ENCODE measurements at places on chromosomes 1 and 21.

GRCh38 chr1:39828734-39829133 lies 40.1 kb upstream of the BMP8B start:
- DNase-seq, result no peak

DNA sequence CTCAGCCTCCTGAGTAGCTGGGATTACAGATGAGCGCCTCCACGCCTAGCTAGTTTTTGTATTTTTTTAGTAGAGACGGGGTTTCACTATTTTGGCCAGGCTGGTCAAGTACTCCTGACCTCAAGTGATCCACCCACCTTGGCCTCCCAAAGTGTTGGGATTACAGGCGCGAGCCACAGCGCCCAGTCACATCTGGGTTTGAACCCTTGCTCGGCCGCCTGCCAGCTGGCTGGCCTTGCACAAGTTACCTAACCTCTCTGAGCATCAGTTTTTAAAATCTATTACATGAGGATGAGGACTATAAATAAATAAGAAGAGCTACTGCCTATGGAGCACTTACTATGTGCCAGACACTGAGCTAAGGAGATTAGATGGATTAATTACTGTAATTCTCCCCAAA lies 17.7 kb upstream of the PADI2 start:
- no peak for DNase-seq

GRCh38 chr1:174407665-174408064 lies 40.1 kb upstream of the GPR52 start:
- no peak for DNase-seq

GRCh38 chr1:172354291-172355274 lies 65.9 kb upstream of the C1orf105 start:
- DNase-seq, result no peak

GRCh38 chr1:7852804-7853683 lies at the start of gene UTS2:
Gene UTS2, minus strand, starts transcription at chr1:7853065. Its CDS starts 62 bp downstream, at chr1:7853003.
- no peak for DNase-seq

DNA sequence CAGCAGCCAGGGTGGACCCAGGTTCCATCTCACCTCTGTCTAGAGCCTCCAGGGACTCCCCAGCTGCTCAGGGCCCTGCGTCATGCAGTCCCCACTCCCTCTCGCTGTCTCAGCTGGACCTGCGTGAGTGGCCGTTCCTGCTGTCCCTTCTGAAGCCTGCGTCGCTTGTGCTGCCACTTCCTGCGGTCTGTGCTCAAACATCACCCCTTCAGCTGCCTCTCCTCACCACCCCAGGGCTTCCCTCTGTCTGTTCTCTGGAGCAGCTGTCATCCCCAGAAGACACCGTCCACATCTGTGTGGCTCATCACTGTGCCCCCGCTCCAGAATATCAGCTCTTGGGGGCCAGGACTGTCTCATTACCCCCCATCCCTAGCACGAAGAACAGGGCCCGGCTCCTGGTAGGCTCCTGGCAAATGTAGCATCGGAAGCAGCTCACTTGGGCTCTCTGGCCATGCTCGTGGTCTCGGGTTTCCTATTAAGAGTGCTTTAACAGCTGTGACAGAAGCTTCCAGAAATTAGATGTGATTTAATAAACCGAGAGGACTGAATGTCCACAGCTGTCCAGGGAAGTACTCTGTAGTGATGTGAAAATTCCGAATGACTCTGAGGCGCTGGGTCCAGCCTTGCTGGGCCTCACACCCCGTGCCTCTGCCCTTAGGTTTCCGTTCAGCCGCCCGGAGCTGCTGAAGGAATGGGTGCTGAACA lies 3.3 kb downstream of the THAP3 start:
- no peak for DNase-seq

DNA sequence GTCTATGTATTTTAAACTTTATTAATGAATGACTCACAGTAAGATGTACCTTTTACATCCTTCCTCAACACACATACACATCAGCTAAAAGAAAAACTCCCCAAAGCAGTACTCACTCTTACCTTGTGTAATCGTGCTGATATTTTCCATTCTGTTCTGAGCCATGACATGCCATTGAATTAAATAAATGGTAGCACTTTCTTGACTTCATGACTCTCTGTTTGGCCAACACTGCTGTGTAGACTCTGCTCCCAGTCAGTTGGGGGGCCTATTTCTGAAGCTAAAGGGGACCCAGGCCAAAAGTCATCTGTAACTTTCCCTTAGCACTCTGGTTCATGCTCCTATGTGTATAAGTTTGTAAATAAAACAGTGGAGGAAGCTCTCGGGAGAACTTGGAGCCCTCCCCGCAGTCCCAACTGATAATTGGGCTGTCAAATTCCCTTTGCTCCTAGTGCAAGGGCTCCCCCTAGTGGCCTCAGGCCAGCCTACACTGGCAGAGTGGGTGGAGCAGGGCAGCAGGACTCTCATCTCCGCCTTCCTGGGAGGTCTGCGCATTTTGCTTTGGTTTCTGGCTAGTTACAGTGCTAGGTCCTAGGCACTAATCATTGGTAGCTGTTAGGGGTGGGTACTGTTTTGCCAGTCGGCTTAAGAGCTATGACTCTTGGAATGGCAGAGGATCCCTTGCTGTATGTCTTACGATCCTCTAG lies 1.7 kb upstream of the FYB2 start:
- peak; percentile 36 for DNase-seq

GRCh38 chr21:37546949-37547614 lies 180.5 kb downstream of the DYRK1A start:
- no peak for DNase-seq

DNA sequence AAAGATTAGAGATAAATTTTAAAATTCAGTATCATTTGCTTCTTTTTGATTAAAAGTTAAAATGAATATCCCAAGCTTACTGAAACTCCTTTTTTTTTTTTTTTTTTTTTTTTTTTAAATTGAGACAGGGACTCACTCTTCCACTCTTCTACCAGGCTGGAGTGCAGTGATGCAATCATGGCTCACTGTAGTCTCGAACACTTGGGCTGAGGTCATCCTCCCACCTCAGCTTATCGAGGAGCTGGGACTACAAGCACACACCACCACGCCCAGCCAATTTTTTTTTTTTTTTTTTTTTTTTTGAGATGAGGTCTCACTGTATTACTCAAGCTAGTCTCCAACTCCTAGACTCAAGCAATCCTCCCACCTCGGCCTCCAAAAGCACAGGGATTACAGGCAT lies 92.1 kb upstream of the RGS18 start:
- no peak for DNase-seq

GRCh38 chr1:36842448-36842847 lies 191.9 kb downstream of the GRIK3 start:
- no peak for DNase-seq

DNA sequence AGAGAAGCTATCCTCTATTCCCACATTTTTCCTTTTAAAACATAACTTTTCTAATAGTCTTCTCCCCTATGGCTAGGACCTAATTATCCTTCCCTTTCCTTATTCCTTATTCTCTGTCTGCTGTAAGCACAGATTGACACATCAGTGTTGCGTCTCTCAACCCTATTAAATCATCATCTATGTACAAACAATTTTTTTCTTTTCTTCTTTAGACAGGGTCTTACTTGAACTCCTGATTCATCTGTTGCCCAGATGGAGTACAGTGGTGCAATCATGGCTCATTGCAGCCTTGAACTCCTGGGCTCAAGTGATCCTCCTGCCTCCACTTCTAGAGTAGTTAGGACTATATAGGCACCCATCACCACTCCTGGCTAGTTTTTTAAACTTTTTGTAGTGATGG lies 8.3 kb downstream of the KLHDC9 start:
- DNase-seq, result no peak

- no peak for DNase-seq
Observed at GRCh38 chr1:74328851-74329250, 93.7 kb downstream of the TNNI3K start.

DNA sequence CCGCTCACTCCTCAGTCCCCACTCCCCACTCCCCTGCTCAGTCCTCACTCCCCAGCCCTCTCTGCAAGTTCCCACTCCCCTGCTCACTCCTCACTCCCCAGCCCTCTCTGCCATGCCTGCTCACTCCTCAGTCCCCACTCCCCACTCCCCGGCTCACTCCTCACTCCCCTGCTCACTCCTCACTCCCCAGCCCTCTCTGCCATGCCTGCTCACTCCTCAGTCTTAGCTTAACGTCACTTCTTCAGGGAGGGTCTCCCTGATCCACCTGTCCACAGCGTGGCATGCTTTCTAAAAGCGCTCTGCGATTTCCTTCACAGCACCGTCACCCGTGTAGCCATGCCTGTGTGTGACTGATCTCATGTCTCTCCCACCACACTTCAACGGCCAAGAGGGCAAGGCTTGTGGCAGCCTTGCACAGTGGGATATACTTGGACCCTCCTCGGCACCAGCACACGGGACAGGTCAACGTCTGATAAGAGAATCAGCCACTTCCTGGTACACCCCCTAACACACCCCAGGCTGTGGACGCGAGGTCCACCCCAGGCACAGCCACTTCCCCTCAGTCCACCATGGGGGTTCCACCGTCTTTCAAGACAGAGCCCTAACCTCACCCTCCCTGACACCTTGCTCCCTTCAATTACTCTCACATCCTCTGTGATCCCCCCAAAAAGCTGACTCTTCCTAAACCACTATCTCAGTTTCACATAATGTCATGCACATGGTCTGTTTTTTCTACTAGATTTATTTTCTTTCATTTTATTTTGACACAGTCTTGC lies 14.0 kb downstream of the PRDM15 start:
- no peak for DNase-seq

DNA sequence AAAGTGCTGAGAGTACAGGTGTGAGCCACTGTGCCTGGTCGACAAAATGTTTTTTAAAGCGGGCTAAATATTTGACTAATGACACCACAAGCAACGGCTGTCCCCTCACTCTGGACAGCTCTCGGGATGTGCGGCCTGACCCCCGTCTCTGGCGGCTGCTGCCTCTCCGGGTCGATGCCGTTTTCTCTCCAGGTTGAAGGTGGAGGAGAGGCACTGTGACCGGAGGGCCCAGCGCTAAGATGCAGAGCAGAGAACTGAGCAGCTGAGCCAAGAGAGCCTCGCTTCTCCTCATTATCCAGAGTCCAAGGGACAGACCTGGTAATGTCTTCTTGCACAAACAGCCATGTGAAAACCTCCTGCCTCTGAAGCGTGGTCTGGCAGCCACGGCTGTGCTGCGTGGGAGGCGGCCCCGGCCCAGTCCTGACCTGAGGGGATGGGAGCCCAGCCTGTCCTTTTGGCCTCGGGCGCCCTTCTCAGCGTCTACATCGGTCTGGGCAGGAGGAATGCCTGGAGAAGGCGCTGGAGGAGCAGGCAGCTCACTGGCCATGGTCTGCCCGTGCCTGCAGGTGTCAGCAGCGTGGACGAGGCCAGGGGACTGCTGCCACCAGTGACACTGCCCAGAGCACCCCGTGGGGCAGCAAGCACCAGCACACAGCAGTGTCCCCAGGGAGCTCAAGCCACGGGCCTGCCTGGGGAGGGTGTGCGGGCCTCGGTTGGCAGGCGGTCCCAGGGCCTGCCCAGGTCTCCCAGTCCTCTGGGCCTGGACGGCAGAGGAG lies 10.3 kb downstream of the MORN1 start:
- DNase-seq, result no peak

- no peak for DNase-seq
Observed at GRCh38 chr1:193270996-193271395, 84.6 kb upstream of the B3GALT2 start.

DNA sequence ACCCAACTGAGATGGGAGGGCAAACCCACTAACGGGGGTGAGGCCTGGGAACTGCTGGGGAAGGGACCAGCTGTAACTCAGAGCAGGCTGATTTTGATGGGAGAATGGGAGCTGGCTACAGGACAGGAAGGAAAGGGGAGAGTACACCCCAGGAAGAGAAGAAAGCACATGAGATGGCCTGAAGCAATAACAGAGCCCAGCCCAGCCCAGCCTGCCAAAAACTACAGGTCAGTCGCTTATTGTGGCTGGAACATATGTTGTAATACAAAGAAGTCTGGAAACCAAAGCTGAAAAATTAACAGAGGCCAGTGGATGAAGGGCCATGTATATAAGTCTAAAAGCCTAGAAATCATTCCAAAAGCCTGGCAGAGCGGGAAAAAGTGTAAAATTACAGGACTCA lies 1.6 kb downstream of the ITLN2 start:
- no peak for DNase-seq

- no peak for DNase-seq
Observed at GRCh38 chr1:244365809-244366208, 85.9 kb downstream of the ADSS2 start.

GRCh38 chr1:9351654-9352271 lies 59.1 kb downstream of the SPSB1 start:
- DNase-seq, result no peak

DNA sequence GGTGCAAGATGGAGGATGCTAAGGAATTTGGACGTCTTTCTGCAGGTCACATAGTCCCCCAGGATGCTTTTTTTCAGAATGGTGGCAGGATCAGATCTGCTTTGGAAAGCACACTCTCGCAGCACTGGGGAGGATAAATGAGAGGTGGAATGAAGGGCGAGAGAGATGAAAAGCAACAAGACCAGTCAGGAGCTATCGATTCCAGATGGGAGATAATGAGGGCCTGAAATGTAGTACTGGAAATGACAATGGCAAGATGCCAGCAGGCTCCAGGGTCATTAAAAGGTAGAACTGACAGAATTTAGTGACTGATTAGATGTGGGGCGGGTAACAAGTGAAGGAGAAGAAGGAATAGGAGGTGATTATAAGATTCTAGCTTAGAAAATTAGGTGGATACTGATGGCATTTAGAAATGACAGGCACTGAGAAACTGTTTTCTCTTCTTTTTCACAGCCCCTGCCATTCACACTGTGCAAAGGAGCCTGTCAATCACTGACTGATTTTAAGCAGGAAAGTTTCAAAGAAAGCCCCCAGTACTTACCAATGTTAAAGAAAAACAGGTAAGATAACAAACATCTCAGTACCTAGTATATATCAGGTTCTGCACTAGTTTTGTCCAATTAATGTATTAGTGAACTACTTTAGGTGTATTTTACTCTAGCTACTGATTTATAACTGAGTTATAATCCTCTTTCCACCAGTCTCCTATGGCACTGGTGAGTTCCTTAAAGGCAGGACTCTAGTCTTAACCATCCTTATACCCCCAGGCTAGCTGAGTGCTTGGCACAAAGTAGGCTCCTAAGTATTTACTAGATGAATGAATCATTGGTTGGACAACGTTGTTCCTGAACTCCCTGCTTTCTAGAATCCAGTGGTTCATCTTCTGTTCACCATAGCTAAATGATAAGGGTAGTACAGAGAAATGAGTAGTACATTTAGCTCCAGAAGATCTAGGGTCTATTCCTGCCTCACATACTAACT lies 9.2 kb downstream of the PIGM start:
- no peak for DNase-seq

GRCh38 chr21:31912501-31912900 lies 39.7 kb downstream of the HUNK start:
- DNase-seq, result no peak

GRCh38 chr1:198253259-198253658 lies 96.5 kb downstream of the NEK7 start:
- DNase-seq, result no peak

GRCh38 chr1:8939362-8939995 lies 6.2 kb upstream of the CA6 start:
- peak; percentile 21 for DNase-seq

- no peak for DNase-seq
Observed at GRCh38 chr1:246761396-246761795, 37.2 kb downstream of the SCCPDH start.

DNA sequence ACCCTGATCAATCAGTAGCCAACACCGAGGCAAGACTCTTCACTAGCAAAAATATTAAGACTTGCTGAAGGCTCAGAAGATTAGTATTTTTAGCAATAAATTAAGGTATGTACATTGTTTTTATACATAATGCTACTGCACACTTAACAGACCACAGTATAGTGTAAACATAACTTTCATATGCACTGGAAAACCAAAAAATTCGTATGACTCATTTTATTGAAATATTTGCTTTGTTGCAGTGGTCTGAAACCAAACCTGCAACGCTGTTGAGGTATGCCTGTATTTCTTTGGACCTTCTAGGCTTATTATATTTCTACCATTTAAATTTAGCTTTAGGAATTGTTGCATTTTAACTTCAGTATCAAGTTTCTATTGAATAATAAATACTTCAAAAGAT lies 65.8 kb upstream of the BCL9 start:
- DNase-seq, result no peak
